ENCODE measurements at places on chromosomes 3 and 15. TPM values are rescaled to one million over a fixed set of nuclear protein-coding genes. Genes with fewer than 3 reads are reported as not detected.

SATB1 gene
- total RNA-seq: 158 TPM

ACTRT3 gene
- 2.5 TPM for total RNA-seq

DNA sequence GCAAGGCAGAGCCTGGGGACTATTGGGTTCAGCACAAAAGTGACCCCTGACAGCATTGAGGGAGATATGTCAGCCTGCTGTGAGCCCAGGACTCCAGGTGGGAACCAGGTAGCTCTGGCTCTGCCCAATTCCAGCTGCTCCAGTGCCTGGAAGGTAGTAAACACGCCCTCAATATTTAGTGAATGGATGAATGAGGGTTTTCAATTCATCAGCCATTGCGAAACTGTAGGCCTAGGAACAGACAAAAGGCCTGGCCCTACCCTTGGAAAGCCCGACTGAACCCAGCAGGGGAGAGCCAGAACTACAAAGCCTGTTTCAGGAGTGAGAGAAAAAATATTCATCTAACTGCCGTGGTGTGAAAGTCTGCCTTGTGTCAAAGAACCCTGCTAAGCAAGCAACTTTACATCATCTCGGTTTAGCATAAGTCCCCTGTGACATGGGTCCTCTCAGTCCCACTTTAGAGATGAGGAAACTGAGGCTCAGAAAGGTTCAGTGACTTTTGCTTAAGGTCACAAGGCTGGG, 8.1 kb upstream of the CSK start:
- no peak for DNase-seq
- H3K4me3 ChIP-seq: no peak overlapping the region
- no peaks in the 10 kb centered on the region for H3K27me3 ChIP-seq
- H3K27ac ChIP-seq: no peak overlapping the region
- H3K4me1 ChIP-seq: peaks cover 55% of the 10 kb centered on the region

GRCh38 chr15:88057836-88058235, 198.7 kb downstream of the NTRK3 start:
- no peak overlapping the region for H3K27ac ChIP-seq
- H3K4me3 ChIP-seq: no peak overlapping the region
- no peaks in the 10 kb centered on the region for H3K4me1 ChIP-seq
- no peak for DNase-seq
- no peaks in the 10 kb centered on the region for H3K27me3 ChIP-seq
- no peaks in the 10 kb centered on the region for H3K36me3 ChIP-seq

DNASE1L3 gene
- not detected for total RNA-seq

BOC gene
- total RNA-seq: not detected

SI gene
- total RNA-seq: not detected

DNA sequence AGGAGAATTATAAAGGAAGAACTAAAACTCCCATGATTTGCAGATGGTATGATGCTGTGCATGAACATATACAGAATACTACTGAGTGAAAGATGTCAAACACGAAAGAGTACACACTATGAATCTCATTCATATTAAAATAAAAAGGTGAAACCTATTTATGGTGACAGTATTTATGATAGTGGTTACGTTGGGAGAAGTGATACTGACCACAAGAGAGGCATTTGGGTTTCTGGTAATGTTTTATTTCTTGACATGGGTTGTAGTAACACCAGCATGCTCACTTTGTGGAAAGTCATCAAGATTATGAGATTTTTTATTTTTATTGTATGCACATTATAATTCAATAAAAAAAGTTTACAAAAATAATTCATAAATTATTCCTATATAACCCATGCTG, 324.0 kb downstream of the GAP43 start:
- H3K4me3 ChIP-seq: no peak overlapping the region
- no peaks in the 10 kb centered on the region for H3K4me1 ChIP-seq
- no peaks in the 10 kb centered on the region for H3K27me3 ChIP-seq
